CD4-positive, alpha-beta T cell treated with Interleukin-6 at 100 ng/mL for 8 hours (primary cell): ENCODE measurements at places on chromosomes 4 and X.

DNA sequence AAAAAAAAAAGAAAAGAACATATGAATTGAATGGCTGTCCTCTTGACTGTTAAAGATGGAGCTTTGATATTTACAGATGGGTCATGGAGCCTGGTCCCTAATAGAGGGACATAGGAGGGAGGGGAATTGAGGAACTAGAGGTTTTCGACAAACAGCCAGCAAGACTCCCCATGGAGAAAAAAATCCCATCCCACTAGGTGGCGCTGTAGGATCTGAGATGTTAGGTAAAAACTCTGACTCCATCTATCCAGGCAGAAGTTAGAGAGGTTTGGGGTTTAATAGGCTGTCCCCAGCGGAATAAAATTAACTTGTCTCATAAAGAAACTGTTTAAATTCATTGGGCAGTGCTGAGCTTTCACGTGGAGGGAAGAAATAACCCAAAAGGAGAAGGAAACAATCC, 45.9 kb downstream of the HMGB2 start:
- peak; percentile 57 for DNase-seq

GRCh38 chr4:181777518-181777917, 465.7 kb upstream of the TENM3 start:
- DNase-seq: no peak

DNA sequence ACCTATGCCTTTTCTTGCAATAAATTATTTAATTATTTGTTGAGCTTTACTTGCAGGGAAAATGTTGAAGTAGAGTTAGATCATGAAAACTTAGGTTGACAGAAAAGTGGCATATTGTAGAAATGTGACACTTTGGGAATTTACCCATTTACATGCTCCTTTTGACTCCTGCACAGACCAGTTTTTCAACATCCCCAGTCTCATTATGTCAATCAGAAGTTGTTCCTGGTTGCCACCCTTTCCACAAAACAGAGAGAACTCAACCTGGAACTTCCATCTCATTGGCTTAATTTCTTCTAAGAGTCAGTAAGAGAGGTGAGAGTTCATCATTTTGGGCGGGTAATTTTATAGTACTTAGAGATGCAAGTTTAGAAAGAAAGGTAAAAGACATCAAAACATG, 284.6 kb upstream of the ANKRD50 start:
- no peak for DNase-seq

DNA sequence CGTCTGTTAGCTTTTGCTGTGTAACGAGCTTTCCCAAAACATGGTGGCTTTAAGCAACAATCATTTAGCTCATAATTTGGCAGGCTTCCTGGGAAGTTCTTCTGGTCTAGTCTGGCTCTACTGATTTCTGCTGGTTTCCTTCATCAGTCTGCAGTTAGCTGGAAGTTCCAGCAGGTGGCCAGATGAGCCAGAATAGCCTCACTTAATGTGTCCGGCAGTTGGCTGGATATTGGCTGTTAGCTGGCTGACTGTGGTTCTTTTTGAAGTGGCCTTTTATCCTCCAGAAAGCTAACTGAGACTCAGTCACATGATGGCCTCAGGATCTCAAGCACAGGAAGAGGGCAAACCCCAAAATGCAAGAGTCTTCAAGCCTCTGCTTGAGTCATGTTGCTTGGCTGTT, 34.9 kb downstream of the FTHL17 start:
- no peak for DNase-seq

DNA sequence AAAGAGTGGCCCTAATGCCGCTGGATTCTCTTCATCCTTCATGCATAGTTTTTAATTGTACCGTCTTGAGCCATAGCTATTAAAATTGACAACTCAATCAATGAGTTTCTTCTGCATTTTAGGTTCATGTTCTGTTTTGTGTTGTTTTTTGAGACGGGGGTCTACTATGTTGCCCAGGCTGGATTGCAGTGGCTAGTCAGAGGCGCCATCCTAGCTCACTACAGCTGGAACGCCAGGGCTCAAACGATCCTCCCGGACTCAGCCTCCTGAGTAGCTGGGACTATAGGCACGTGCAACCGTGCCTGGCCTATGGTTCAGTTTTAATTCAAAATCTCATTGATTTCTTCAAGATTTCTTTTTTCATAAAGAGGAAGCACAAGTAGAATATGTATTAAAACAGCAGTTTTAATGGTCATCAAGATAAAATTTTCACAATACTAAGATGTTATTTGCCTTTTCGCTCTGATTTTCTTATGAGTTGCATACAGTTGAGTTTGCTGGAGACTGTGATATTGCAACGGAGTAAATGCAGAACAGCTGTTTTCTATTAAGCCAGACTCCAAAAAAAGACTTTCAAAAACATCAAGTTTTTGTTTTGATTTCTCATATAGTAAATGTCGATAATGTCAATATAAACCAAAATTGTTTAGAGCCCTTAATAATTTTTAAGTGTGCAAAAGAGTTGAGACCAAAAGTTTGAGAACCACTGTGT, 1.1 kb upstream of the STX18 start:
- DNase-seq: no peak

- DNase-seq: no peak
Measured at GRCh38 chrX:79140731-79141130, 3.8 kb upstream of the GPR174 start.

- DNase-seq: no peak
Measured at GRCh38 chr4:1608821-1609500, 75.2 kb downstream of the FAM53A start.

DNA sequence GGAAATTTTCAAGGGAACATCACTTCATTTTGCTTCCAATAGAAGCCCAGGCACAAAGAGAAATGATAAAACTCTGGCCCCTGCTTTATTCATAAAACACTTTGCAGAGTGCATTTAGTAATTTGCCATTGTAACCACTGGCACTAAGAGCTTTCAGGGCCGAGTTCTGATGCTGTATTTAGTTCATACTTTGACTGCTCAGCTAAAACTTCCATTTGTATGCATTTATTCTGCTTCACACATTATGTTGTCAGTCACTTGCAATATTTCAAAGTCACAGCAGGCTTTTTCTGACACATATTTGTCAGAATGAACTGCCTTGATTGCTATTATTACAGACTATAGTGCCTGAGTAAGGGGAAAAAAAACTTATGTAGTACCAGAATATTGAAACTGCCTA, 174.3 kb upstream of the ATOH1 start:
- no peak for DNase-seq

DNA sequence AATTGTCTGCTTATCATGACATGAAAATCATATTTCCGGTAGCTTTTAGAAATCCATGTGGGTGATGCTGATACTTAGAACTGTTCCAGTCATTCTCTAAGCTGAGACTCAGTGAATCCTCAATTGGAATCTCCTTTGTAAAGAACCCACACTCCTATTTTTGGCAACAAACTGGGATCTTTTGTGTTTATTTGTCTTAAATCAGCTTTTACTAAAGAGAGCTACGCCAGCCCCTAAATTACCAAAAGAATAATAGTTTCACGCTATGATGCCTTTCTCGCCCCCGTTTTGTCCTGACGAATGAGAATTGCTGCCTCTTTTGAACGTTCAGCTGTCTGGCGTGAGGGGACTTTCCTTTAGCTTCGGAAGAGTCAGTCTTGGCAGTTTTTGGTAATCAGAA, 195.9 kb downstream of the SHOX start:
- no peak for DNase-seq

DNA sequence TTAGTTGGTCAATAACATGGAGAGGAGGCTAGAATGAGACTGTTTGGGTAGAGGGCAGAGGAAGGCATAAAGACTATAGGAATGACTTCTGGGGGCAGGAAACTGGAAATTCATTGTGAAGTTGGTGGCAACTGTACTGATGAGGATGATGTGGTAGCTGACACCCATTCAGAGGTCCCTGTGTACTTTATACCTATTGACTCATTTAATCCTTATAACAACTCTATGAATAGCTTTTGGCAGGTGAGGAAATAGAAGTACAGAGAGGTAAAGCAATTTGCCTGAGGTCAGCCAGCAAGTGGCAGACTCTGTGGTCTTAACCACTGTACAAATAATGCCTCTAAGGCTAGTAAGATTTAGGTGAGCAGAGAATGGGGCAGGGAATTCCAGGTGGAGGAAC, 100.1 kb downstream of the GATB start:
- DNase-seq: no peak

- no peak for DNase-seq
Measured at GRCh38 chrX:103656617-103657016, 27.8 kb downstream of the TCEAL1 start.

GRCh38 chrX:42686296-42686695, 91.7 kb downstream of the PPP1R2C start:
- DNase-seq: no peak

DNA sequence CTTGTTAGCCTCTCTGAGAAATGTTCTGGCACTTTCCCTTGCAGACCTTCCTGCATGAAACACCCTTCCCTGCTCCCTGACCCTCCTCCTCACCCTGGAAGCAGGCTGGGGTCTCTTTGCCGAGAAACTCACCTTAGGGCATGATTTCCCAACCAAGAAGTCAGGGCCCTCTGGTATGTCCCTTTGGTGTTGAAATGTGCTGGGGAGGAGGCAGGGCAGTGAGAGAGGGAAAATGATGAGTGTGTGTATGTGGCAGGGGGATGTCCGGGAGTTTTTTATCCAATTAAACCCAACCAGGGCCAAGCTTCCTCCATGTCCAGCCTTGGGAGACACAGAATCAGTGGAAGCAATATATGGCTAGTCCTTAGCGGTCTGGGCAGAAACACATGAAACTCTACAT, 5.1 kb downstream of the ELF4 start:
- no peak for DNase-seq
